ENCODE measurements at places on chromosomes 12 and 14. TPM values are rescaled to one million over a fixed set of nuclear protein-coding genes. Genes with fewer than 3 reads are reported as not detected.

Gene TBPL2
- not detected for total RNA-seq

DNA sequence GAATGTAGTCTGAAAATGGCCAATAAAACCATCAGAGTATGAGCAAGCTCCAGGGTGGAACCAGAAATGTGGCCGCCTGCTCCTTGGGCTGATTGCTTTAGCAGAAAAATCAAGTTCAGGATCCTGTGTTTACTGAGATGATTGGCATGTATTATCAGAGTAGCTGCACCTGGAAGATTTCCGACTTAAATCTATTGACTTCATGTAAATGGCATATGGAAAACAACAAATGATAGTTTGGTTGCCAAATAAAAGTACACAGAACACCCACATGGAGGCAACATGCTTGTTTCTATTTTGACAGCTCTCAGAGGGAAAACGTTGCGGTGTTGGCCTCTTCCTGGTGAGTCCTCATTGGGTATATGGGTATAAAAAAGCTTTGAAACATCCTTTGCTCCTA, 31.3 kb downstream of the SOCS2 start:
- H3K27ac ChIP-seq = no peak overlapping the region
- H3K36me3 ChIP-seq = no peaks in the 10 kb centered on the region
- no peak overlapping the region for H3K4me3 ChIP-seq
- no peaks in the 10 kb centered on the region for H3K4me1 ChIP-seq

DNA sequence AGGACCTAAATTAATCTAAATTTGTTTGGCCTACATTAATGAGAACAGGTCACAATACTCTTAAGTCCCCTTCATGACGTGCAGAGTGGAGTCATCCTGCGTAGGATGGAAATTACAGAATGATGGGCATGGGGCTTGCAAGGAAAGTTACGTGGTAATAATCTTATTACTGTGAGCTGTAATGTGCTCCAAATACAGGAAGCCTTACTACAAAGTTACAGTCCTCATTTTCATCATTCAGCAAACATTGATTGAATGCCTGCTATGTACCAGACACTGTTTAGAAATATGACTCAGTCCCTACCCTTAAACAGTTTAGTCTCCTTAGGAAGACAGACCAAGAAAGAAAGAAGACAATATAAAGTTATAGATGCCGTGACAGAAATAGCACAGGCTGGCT, 9.4 kb downstream of the HIGD1C start:
- no peak for DNase-seq
- H3K27me3 ChIP-seq = no peaks in the 10 kb centered on the region
- no peaks in the 10 kb centered on the region for H3K4me1 ChIP-seq
- H3K36me3 ChIP-seq = no peaks in the 10 kb centered on the region
- H3K4me3 ChIP-seq = no peak overlapping the region

Gene GLT8D2
- total RNA-seq = 0.11 TPM

Gene WNT1
- total RNA-seq = not detected

Gene ZNF385A
- 0.78 TPM for total RNA-seq
